ENCODE measurements at places on chromosomes 11 and 22.

GRCh38 chr11:114399490-114400215, 658 bp downstream of the C11orf71 start:
- no peak for DNase-seq

- no peak for DNase-seq
These were observed 207.7 kb downstream of the KCNA4 start for GRCh38 chr11:29809121-29809520.

GRCh38 chr11:134517621-134518293, 105.7 kb upstream of the B3GAT1 start:
- no peak for DNase-seq

DNA sequence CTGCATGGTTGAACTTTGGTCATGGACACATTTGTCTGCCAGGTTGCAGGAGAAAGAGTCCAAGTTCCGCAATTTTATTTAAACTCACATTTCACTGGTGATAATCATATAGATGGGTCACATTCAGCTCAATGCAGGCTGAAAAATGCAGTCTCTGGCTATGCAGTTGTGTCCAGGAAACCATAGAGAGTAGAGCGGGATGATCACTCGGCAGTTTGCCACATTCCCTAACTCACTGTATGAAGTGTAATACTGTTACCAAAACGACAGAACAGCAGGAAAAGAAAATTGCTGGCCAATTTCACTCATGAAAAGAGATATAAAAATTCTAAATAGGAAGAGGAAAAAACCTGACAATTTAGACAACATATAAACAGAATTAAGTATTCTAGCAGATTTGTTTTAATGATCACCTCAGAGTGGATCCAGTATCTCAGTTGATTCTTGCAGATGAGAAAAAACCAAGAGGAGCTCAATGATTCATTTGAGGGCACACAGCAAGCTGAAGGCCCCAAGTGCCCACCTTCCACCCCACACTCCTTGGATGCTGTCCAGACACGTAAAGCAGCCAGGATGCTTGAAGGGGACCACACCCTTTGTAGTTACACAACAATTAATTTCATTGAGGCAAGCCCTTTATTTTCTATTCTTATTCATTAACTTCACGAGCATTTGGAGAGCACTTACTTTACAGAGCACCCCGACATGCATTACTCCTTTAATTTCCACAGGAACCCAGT, 422.3 kb downstream of the SOX6 start:
- no peak for DNase-seq

DNA sequence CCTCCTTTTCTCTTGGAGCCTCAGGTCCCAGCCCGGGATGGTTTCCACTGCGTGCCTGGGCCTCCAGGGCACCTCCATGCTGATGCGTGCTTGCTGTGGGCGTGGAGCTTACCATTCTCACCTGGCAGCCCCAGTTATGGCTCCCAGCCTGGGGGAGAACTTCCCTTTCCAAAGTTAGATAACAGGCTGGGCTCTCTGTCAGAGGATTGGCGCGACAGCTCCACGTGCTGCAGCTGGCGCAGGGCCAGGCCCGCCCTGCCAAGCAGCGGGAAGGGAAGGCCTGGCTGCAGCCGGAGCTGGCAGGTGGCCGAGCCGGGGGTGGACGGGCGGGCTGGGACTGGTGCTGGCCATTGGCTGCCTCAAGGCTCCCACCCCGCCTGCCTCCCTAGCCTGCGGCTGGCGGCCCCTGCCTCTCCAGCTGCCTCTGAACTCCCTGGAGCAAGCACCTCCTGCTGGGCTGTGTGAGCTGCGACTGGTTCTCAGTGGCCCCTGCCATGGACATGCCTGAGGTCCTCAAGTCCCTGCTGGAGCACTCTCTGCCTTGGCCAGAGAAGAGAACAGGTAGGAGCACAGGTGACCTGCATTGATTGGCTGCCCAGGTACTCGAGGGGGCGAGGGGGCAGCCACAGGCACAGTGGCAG, 14.6 kb upstream of the TEF start:
- peak; percentile 83 for DNase-seq

GRCh38 chr22:37269936-37270678, 12.2 kb upstream of the CYTH4 start:
- DNase-seq: no peak

DNA sequence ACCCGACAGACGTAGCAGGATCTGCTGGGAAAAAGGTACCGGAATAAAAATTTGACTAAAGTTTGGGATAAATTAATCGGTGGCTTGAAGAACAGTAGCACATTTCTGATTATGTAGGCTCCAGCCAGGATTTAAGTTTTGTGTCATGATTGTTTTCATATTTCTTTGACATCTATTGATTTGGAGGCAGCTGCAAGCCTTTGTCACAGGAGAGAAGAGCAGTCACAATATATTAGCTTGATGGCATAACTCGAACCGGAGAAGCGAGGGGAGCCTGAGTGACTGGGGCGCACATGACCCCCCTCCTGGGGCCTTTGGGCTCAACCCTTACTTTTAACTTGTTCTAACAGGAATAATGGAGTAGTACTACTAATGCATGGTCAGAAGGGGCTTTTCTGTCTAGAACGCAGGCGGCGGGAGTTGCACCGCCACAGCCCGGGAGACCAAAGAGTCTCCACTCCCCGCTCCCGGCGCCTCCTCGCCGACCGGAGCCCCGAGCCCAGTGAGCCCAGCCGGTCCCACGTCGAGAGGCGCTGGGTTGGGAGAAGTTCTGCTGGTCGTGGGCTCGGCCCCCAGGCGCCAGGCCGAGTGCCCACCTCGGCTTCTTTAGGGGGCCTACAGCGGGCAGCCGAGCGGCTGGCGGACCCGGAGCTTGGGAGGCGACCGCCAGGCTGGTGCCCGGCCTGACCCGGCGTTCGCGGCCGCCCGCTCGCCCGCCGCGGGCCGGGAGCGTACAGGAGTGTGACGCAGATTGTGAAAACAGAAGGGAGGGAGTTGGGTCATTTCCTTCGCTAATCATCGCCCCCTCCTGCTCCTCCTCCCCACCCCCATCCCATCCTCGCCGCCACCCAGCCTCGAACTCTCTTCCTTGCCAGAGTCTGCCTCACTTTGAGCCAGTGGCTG, 15.7 kb upstream of the PAX6 start:
- no peak for DNase-seq

DNA sequence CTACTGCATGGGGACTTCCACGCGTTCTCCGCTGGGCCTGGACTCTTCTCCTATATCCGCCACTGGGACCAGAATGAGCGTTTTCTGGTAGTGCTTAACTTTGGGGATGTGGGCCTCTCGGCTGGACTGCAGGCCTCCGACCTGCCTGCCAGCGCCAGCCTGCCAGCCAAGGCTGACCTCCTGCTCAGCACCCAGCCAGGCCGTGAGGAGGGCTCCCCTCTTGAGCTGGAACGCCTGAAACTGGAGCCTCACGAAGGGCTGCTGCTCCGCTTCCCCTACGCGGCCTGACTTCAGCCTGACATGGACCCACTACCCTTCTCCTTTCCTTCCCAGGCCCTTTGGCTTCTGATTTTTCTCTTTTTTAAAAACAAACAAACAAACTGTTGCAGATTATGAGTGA, 7.7 kb downstream of the SLC3A2 start:
- DNase-seq: no peak

DNA sequence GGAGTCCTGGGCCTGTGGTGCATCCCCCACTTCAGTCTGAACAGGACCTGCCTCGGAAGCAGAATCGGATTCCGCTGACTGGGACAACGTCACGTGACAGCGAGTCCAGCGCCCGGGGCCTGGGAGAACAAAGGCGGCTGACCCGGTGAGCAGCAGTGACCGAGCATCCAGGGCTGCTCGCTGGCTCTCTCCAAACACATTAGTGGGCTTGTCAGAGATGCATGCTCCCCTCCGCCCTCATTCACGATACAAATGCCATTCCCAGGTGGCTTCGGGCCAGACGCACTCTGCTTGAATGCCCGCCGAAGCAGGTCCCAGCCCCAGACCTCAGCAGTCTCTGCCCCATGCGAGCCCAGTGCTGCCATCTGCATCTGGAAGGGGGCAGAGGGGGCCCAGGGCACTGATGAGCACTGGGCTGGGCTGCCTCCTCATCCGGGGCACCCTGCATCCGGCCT, 91.0 kb downstream of the WNT7B start:
- DNase-seq: no peak

DNA sequence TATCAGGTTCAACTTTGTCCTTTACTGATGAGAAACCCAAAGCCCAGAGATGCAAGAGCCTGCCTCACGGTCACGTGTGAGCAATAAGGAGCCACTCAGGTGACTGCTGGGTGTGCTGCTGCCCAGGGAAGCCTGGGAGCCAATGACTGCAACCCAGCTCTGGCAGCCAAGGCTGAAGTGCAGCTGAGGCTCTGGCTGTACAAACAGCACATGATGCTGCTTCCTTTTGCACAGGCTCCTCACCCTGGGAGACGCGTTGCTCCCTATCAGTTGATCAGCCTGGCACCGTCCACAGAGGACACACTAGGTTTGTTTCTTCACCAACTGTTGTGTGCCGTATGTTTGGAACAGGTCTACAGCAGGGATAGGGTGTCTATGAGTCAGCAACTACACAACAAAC, 168.7 kb downstream of the EFCAB6 start:
- DNase-seq: no peak

DNA sequence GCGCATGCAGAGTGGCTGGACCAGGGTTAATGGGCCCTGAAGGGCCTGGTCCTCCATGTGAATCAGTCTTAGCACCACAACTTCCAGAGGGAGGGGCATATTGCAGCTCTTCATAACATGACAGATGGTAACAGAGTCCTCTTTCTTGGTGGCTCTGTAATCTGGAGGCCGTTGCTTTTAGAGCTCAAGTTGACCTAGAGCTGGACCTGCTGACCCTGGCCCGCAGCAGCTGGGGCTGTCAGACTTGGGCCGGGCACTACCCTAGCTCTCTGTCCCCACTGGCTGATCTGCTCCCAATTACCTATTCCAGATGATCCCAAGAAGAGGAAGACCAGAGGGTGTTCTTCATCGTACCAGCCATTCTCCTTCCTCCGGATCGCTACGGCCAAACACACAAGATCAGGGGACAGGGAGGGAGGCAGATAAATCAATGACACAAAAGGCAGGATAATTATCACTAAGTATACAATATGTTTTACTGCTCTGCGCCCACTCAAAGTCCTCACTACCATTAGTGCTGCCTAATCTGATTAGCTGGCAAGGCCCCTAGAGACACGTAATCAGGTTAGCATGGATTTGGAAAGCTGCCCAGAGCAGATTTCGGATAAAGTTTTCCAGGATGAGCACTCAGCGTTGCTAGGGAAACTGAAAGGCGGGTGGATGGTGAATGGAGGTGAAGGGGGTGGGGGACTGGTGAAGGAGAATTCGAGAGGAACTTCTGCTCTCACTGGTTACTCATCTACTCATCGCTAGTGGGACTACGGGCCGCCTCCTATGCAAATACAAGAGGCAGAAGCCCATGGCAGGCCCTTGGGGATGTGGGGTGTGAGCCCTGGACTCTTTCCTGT, 64.5 kb upstream of the PHOX2A start:
- DNase-seq: no peak

GRCh38 chr22:47622541-47622940, 860.1 kb downstream of the TBC1D22A start:
- no peak for DNase-seq

Measured in CMK (cell line).